ENCODE measurements at places on chromosomes 12 and 14.

DNA sequence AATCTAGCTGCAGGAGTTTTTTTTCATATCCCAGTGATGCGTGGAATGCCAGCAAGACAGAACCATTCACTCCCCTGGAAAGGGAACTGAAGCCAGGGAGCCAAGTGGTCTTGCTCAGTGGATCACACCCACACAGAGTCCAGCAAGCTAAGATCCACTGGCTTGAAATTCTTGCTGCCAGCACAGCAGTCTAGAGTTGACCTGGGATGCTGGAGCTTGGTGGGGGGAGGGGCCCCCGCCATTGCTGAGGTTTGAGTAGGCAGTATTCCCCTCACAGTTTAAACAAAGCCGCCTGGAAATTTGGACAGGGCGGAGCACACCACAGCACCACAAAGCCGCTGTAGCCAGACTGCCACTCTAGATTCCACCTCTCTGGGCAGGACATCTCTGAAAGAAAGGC is 86.9 kb upstream of the STXBP6 start:
- no peak for DNase-seq

DNA sequence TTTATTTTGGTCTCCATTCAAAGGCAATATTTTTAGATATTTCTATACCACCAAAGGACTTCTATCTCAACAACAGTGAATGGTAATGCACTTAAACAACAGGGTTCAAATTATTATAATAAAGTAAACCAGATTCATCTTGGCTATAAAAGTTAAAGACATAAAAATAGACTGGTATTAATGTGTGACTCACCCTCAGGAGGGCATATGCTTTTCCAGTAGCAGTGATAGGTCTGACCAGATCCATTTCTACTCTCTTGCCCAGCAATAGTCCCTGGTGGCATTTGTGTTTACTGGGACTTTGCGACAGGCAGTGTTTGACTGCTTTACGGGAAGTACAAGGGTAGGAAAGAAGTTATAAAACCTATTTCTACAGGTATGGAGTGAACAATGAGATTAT is 353.2 kb upstream of the ATP2B1 start:
- no peak for DNase-seq

GRCh38 chr14:23285530-23286019 is 357 bp downstream of the HOMEZ start:
- DNase-seq = no peak

DNA sequence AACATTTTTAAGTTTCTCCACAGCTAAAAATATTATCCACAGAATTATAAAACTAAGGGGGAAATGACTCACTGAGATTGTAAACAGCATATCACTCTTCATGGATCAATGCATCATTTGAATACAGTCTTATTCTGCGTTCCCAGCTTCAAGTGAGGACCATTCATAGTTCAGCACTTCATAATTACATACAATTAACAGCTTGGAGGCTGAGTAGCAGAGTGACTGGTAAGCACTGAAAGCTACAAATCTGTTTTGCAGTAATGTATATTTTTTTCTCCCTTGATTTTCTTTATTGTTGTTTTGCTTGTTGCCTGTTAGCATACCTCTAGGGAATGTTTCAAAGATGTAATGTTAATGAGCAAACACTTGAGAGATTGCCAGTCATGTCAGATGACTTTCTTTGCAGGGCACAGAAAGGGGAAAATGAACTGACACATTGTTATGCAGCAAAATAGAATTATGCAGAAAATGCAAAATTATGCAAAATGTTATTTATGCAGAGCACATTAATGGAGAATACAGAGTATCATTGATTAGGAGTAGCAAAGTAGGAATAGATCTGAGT is 138.6 kb downstream of the RPS29 start:
- no peak for DNase-seq

DNA sequence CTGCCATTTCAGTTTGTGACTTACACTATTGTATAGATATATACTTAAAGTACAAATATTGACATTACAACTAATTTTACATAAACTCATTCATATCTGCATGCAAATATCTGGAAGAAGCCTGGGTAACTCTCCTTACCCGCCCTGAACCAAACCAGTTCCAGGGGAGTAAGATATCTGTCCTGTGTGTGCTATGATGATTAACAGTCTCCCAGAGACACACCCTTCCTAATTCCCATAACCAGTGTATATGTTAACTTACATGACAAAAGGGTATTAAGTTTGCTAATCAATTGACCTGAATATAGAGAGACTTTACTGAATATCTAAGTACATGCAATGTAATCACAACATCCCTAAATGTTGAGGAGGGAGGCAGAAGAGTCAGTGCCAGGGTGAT is 23.0 kb downstream of the PRB3 start:
- DNase-seq = no peak

DNA sequence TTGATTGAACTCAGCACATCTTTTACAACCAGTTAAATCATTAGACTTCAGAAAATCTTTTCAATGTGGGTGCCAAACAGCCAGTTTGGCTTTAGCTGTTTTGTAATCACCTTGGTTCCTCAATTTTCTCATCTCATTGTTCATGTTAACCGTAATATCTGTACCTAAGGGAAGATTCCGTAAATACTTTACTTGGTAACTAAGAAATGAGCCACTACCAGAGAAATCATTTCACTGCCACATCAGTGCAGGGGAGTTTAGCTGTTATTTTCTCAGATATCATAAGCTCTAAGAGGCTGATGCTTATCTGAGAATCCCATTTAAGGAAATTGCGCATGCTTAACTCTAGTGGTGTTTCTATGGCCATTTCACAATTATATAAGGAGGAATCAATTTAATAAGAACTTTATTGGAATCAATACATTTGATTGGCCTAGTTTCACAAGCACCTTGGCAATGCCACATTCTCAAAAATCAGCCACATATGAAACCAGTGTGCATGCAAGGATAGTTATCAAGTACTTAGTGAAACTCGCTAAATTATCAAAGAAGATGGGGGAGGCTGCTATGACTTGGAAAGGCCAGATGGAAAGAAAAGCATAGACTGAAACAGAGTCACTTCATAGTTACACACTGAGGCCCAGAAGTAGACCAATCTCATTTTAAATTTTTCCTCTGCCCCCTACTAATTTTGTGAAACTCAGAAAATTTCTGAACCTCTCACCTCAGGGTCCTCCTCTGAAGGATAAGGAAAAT is 28.1 kb upstream of the IL22 start:
- no peak for DNase-seq

DNA sequence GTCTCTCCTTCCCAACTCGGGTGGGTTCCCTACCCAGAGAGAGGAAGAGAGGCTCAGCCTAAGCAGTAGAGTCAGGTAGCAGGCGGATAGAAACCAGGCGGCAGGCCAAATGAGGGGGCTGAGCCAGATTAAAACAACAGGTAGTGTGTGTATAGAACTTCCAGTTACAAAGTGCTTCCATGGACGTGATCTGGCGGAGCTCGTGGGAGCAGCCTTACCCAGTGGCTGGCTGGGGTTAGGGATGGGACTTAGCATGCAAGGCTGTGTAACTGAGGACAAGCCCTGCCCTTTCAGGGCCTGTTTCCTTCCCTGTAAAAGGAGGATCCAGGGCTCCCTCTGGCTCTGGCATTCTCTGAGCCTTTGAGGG is 8.3 kb downstream of the KRT80 start:
- DNase-seq = no peak

GRCh38 chr14:82412545-82412944 is 878.9 kb upstream of the SEL1L start:
- no peak for DNase-seq

Measured in left lung (tissue), 14 donors.